PC-3 (cell line): ENCODE measurements at places on chromosomes 7 and 10. TPM values are rescaled to one million over a fixed set of nuclear protein-coding genes. Genes with fewer than 3 reads are reported as not detected.

The ZNF438 gene
- total RNA-seq = 0.98 and 2.4 TPM in 2 replicates

The HHEX gene
- total RNA-seq = 2.2 and 3.2 TPM in 2 replicates

DNA sequence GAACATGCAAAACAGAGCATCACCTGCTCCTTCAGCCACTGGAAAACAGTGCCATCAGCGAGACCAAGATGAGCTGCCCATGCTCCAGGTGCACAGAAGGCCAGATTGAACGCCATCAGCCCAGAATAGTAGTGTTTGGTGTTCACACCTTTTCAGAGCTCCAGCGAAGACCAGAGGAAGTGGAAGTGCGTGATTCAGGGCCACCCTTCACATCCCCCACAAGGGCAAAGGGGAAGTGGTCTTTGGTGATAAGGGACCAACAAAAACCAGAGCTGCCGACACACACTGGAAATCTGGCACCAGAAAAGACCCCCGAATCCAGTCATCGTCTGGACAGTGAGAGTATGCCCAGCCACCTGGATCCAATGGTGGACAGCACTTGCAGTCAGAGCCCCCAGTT lies 29.5 kb upstream of the TMEM72 start:
- no peaks in the 10 kb centered on the region for H3K4me1 ChIP-seq
- H3K27me3 ChIP-seq = peaks cover 74% of the 10 kb centered on the region
- no peak for DNase-seq
- no peak overlapping the region for H3K27ac ChIP-seq
- H3K4me3 ChIP-seq = no peak overlapping the region

- no peaks in the 10 kb centered on the region for H3K4me1 ChIP-seq
- H3K27ac ChIP-seq = no peak overlapping the region
- no peak overlapping the region for H3K4me3 ChIP-seq
- no peak for DNase-seq
- H3K36me3 ChIP-seq = no peaks in the 10 kb centered on the region
- H3K27me3 ChIP-seq = no peaks in the 10 kb centered on the region
Measured at GRCh38 chr7:47000561-47000960, 581.4 kb downstream of the TNS3 start.

DNA sequence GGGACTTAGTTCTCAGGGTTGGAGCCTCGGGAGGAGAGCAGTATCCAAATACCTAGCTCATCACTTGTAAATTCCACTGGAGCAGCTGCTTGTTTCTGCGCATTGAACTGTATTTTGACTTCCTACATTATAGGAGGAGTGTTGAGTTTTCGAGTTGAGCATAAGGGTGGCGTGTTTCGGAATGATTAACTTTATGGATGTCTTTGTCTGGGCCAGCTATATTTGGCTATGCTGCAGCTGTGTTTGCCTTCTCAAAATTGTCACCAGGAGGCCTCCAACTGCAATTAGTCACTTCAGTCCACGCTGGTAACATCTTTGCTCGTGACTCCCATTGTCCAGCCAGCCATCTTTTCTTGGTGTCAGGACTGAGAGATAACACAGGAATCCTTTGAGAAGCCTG lies 9.1 kb downstream of the CELF2 start:
- H3K4me1 ChIP-seq = no peaks in the 10 kb centered on the region
- no peak overlapping the region for H3K4me3 ChIP-seq

DNA sequence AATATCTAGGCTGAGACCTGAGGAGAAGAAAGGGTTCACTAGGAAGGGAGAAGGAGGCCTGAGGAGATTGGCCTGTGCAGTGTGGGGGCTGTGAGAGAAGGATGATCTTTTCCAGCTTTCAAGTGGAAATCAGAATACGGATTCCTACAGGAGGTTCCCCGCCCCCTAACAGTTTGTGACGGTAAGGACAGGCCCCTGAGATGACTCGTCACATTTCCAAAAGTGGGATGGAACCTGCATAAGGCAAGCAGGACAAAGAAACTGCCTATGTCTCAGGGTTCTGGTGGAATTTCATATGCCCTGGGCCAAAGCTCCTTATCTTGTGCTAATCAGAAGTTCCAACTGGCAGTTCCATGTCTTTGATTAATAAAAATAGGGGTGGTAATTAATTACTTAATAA lies 275.6 kb downstream of the SNX10 start:
- peak; percentile 14 for DNase-seq
- no peaks in the 10 kb centered on the region for H3K4me1 ChIP-seq
- H3K36me3 ChIP-seq = no peaks in the 10 kb centered on the region
- H3K27me3 ChIP-seq = no peaks in the 10 kb centered on the region
- H3K4me3 ChIP-seq = no peak overlapping the region
